NCI-H1694 (cell line): ENCODE measurements at places on chromosomes 7 and 10.

GRCh38 chr7:130598056-130598455, 70.5 kb downstream of the COPG2 start:
- DNase-seq = no peak

DNA sequence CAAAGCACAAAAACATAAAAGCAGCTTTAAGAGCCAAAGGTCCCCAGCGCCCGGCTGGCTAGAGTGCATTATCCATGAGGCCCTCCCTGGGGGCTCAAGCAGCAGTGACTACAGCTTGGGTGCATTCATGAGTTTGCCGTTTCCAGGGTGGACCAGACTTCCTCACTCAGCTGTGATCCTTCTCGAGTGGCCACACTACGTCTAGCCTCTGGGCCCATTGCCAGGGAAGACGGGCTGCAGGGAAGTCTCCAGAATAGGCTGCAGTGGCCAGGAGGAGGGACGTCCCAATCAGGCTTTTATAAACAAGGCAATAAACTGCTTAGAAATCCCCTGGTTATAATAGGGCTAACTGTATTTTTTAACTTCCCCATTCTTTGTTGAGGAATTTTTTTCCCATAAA, 89.4 kb upstream of the C1QL3 start:
- DNase-seq = no peak

GRCh38 chr10:36475746-36476145, 649.7 kb upstream of the ANKRD30A start:
- DNase-seq = no peak

DNA sequence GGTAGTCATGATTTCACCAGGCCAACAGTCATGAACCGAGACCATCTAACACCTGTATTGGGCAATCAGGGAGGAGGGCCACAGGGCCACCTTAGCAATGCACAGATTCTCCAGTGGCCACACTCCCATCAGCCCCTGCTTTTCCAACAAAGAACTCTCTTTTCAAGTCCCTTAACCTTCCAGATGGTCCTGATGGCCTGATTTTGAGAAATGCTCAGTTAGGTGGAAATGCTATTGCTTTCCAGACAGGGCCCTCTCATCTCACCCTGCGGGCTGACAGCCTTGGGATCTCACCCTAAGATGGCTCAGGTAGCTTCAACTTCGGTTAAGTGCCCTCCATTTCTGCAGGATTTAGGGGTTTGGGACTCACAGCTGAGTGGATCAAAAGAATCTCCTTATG, 131.9 kb upstream of the PRR15 start:
- no peak for DNase-seq

DNA sequence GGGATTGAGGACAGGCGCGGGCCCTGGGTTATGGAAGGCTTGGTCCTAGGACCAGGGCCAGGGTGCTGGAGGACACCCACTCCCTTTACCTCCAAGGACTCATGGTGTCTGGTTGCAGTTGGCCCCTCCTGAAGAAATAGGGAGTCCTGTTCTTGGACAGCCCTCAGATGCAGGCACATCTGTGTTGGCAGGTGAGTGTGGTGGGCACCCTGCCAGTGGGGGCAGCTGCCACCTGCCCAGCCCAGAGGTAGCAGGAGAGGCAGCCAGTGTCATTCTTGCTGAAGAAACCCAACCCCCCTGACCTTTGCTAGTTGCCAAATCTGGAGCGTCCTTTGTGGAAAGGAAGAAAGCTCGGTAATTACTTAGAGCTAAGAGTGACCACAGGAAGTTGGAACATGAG, 8.3 kb downstream of the GALNT17 start:
- DNase-seq = no peak

GRCh38 chr7:138738551-138739335, 37.6 kb upstream of the SVOPL start:
- DNase-seq = peak; percentile 92

- no peak for DNase-seq
Measured at GRCh38 chr10:11509036-11509435, 102.4 kb downstream of the USP6NL start.

DNA sequence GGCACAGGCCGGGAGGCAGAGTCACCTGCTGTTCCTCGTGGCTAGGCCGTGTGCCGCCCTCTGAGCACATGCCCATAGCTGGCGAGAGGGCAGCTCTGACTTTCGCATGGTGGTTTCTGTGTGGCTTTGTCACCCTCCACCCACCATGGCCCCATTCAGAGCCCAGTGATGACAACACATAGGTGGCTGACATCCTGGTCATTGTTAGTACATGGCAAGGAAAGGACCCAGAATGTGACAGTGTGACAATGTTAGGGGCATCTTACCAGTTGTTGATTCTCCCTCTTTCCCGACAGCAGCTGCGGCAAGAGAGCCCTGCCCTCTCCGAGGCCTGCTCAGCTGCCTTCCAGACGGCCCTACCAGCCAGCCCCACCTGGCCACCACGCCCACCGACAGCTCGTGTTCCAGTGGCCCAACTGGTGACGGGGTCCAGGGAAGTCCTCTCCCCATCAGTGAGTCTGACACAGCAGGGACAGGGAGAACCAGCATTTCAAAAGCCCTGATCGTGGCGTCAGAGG, 52.2 kb downstream of the ZNF467 start:
- DNase-seq = no peak

- no peak for DNase-seq
Measured at GRCh38 chr7:28707291-28707690, 250.8 kb downstream of the TRIL start.

- no peak for DNase-seq
Measured at GRCh38 chr10:8278099-8278498, 223.6 kb downstream of the GATA3 start.
